HEK293T (cell line): ENCODE measurements at places on chromosomes 1 and 21.
A peak's percentile ranks its signal among the peaks of the same experiment; 100 is the strongest.

DNA sequence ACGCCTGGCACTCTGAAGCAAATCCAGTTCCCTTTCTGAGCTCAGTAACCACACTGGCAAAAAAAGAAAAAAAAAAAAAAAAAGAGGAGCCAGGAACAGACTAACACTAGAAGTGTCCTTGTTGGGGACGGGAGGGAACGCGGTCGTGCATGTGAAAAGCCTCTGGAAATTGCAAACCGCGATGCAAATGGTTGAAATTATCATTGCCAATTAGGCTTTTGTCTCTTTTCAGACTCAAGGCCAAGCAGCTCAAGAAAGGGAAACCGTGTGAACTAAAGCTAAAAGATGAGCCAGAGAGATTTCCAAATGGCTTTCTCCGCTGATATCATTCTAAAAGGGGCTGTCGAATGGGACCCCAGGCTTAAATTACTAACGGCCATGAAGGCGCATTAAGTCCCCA lies 13.5 kb downstream of the TRABD2B start:
- DNase-seq: no peak

DNA sequence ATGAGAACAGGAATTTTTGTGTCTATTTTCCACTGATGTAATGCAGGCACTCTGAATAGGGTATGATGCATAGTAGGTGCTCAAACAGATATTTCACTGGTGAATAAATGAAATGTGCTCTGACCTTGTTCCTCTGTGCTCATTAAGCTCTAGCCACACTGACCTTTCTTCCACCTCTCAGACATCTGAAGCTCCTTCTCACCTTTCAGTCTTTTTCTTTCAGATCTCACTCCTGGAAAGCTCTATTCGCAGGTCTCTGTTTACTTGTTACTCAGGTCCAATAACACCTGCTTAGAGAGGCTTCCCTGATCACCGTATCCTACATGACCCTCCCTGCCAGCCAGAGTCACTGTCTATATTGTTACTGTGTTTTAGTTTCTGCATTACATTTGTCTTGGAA lies 59.2 kb upstream of the IVNS1ABP start:
- no peak for DNase-seq

GRCh38 chr21:45318556-45319404 lies 31.1 kb upstream of the POFUT2 start:
- no peak for DNase-seq

DNA sequence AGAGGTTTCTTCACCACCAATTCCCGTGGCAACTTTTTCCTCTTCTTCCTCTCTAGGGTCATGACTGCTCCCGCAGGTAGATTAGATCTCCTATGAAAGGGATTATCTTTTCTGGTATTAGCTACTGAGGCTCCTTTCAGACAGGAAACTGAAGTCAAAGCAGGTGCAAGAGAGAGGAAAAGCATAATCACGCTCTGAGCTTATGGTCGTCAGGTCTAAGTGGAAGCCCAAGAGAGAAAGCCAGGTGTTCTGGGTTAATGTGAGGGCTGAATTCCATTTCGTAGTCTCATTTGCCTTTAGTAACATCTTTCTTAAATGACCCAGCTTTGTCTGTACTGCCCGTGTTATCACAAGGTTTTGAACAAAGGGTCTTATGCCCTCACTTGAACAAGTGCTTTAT lies 8.3 kb upstream of the MAP3K21 start:
- DNase-seq: no peak

DNA sequence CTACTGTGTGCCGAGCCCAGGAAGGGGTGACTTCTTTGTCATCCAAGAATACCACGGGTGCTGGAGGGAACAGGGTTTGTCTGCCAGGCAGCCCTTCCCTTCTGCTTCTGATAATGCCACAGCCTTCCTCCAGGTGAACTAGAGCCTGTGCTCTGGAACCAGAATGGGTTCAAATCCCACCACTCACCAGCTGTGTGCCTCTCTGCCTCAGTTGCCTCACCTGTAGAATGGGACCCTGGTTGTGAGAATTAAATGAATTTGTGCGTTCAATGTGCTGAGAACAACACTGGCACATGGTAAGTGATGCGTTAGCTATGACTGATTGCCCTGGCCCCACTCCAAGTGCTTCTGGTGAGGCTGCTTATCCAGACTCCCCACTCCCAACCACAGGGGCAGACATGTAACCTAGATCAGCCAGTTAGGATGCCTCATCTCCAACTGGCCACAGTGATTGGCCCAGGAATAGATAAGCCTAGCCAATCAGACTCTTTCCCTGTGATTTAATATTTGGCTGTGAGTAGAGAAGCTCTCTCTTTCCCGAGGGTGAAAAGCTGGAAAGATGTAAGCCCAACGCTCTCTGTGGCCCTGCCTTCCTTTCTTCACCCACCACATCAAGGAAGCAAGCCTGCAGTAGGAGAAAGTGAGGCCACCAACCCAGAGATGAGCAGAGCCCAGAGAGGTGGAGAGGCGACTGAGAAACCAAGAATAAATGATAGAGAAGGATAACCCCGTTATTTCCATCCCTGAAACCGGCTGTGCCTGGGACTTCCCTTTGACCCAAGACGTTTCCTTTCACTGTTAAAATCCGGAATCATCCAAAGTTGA lies 20.8 kb upstream of the LAPTM5 start:
- DNase-seq: peak; percentile 58

DNA sequence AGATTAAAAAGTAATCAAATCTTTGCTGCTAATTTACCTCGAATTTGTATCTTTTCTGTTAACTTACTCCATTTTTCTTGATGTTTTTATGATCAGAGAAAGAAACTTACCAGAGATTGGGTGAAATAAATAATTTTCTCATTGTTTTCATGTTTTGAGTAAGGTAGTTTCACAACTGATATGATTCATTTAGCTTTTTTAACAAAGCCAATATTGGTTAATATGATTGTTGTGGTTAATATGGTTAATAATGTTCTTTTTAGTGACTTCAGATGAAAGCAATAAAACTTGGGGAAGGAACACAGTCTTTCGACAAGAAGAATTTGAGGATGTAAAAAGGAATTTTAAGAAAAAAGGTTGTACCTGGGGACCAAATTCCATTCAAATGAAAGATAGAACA lies 48.1 kb downstream of the MAP3K21 start:
- no peak for DNase-seq

DNA sequence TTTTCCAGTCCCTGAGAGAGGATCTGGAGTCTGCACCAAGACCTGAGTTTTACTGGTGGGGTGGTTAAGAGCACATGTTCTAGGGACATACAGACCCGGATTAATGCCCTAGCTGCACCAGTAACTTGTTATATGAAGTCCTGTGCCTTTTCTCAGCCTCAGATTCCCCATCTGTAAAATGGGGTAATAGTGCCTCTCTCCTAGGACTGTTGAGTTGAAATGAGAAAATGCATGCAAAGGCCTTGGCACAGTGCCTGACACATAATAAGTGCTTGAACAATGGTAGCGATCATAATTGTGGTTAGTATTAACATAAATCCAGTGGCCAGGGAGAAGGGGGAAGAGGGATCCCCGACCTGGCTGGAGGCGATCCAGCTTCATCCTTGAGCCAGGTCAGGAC lies 12.3 kb downstream of the AHDC1 start:
- DNase-seq: no peak

DNA sequence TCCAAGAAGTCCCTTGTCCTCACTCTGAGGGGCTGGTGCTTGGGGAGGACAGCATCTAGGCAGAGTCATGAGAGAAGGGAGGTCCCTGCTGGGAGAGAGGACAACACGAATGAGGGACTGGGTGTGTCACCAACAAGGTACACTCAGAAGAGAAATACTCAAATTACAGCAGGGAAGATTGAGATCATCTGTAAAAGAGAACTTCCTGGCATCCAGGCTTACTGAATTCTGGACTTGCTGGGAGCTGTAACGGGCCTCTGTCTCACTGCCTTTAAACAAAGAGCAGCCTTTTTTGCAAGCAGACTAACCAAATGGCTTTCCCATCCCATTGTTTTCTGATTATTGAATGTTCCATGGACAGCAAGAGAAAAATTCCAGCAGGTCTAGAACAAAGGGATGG lies 195.7 kb upstream of the RAB4A start:
- DNase-seq: no peak

- no peak for DNase-seq
Measured at GRCh38 chr1:61781151-61781550, 38.9 kb downstream of the PATJ start.

DNA sequence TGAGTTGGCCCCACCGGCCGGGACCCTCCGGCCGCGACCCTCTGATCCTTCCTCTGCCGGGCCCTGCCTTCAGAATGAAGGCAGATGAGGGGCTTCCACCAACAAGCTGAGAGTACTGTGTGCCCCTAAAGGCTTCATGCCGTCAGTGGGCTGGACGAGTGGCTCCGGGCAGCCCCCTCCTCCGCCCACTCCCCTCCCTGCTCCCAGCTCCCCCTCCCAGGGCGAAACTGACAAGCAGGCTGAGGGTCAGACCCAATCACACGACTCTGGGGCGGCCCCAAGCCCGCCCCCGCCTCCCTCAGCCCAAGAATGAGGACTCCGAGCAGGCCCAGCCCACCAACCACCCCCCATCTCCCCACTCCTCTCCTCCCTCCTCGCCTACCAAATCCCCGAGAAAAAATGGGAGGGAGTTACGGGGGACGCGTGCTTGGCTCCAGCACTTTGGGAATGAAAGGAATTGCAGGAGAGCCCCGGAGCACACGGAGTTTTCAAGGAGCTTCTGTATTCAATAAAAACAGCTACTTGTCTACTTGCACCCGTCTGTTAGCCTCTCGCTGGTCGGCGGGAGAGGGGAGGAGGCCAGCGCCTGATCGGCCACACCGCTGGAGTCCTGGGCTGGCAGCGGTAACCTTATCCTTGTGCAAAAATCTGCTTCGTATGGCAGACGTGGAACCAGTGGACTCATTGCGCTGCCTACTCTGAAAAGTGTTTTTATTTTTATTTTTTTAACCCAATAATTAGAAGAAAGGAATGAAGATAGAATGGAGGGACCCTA lies at the start of gene COL11A1:
Gene COL11A1, minus strand, starts transcription at position 147 of the 775 bp plus-strand sequence. CDS start 344 bp downstream, outside the sequence.
- no peak for DNase-seq

DNA sequence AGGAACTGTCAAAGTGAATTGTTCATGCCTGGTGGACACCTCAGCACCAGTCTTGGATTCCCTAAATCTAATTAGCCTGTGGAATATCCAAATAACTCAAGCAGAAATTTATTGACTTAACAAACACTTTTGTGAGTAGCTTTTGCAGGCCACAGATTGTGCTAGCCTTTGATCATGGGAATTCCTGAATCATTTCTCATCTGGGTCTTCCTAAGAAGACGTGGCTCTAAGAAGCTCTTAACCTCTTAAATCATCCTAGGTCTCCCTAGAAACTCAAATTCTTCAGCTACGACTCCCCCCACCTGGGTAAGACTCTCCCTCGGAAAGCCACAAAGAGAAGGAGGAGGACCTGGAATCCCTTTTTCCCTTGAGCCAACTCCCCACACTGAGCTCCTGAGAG lies 53.8 kb upstream of the PSEN2 start:
- DNase-seq: no peak

- DNase-seq: no peak
Measured at GRCh38 chr1:39852214-39852791, 31.0 kb downstream of the TRIT1 start.

GRCh38 chr1:121483961-121484424 lies 299.2 kb downstream of the SRGAP2C start:
- DNase-seq: no peak
